Heart left ventricle (tissue), 16 donors: ENCODE measurements at places on chromosomes 7 and 10. TPM values are rescaled to one million over a fixed set of nuclear protein-coding genes. Genes with fewer than 3 reads are reported as not detected.
A peak's percentile ranks its signal among the peaks of the same experiment; 100 is the strongest.

The SKIDA1 gene
- total RNA-seq: 3.1 TPM

The PITX3 gene
- total RNA-seq: 1.3 TPM

The CDHR1 gene
- total RNA-seq: 0.19 TPM

The MACROH2A2 gene
- total RNA-seq: 12.9 TPM

DNA sequence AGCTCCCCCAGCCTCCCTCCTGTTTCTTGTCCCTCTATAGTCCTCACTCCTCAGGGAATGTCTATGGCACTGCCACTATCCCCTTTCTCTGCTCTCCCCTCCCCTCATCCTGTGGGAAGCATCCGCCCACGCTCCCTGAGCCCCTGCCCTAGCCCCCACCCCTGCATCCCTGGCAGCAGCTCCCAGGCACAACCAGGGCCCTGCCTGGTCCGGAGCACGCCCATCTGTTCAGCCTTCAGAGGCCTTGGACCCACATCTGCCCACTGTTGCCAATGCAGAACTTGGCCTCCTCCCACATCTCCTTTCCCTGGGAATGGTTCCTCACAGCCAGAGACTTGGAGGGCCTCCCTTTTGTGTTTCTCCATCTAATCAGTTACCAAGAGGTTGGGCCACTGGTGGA is 20.4 kb upstream of the TBRG4 start:
- no peak for DNase-seq

DNA sequence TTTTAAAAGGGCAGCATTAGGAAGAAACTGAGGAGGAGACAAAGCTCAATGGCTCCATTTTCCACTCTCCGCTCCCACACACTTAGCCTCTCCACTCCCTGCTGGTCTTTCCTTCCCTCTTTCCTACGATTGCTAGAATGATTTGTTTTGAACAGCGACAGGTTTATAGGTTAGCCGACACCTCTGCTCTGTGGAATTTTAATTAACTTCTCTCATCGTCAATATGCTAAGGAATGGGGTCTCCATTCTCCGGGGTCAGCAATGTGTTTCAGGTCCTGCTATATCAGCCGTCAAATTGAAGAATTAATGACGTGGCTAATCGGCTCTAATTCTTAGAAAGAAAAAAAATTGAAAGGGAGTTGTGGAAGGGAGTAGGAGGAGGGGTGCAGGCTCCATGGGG is 28.9 kb downstream of the FBXW4 start:
- DNase-seq: no peak

GRCh38 chr7:105130580-105130979 is 116.6 kb downstream of the KMT2E start:
- no peak for DNase-seq

GRCh38 chr10:71264345-71265200 is 52.2 kb downstream of the UNC5B start:
- peak; percentile 44 for DNase-seq
